ENCODE measurements at places on chromosomes 7 and 10. TPM values are rescaled to one million over a fixed set of nuclear protein-coding genes. Genes with fewer than 3 reads are reported as not detected.

APBB1IP gene
- 1.4 TPM for total RNA-seq

PTER gene
- total RNA-seq: 7.0 TPM

INHBA gene
- 10.2 TPM for total RNA-seq

PHYHIPL gene
- 0.52 TPM for total RNA-seq
